ENCODE measurements at places on chromosomes 2 and 18.

DNA sequence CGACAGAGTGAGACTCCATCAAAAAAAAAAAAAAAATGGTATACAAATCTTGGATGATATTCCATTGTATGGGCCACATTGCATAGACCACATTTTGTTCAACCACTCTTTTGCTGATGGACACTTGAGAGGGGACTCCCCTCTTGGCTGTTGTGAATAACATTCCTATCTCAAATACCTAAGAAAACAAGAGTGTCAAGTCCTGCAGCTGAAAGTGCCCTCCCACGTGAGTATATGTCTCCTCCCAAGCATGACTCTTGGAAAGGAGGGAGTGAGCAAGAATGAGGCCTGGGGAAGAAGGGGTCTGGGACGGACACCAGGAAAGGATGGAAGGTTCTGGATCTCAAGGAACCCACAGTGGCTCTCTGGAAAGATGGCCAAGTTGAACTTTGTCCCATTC, 36.0 kb upstream of the NPAS2 start:
- no peak for DNase-seq

DNA sequence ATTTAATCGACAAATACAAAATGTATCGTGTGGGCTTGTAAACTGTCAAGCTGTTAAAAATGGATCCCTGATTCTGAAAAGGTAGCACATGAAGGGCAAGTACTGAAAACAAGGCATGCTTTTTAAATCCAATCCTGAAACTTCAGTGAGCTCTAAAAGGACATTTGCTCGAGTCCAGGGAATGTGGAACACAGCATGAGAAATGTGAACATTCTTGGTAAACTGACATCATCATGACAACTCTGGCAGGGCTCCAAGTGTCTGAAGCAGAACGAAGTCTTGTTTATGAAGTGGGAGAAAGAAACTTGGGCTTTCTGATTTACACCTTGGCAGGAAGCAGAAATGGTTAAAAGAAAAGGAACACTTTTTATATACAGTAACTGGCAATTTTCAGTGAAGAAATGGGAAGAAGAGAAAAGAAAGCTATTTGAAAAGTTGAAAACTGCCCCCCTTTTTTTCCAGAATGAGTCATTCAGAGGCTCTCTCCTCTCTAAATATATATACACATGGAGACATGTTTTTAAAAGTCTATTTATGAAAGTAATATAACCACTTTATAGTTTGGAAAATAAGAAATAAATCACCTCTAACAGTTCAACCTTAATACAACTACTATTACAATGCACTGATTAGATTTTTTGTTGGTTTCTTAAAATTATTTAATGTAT, 120.8 kb downstream of the GAREM1 start:
- no peak for DNase-seq

DNA sequence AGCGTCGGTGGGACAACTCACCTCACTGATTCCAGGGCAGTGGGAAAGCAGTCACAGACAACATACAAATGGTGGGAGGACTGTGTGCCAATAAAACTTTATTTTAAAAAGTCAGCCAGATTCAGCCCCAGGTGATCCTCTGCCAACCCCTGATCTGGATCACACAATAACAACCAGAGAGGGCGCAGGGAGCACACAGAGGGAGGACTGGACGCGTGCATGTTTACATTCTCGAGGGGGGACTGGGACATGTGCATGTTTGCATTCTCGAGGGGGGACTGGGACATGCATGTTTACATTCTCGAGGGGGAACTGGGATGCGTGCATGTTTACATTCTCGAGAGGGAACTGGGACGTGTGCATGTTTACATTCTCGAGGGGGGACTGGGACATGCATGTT, 209.5 kb downstream of the NDUFA10 start:
- DNase-seq, result no peak

DNA sequence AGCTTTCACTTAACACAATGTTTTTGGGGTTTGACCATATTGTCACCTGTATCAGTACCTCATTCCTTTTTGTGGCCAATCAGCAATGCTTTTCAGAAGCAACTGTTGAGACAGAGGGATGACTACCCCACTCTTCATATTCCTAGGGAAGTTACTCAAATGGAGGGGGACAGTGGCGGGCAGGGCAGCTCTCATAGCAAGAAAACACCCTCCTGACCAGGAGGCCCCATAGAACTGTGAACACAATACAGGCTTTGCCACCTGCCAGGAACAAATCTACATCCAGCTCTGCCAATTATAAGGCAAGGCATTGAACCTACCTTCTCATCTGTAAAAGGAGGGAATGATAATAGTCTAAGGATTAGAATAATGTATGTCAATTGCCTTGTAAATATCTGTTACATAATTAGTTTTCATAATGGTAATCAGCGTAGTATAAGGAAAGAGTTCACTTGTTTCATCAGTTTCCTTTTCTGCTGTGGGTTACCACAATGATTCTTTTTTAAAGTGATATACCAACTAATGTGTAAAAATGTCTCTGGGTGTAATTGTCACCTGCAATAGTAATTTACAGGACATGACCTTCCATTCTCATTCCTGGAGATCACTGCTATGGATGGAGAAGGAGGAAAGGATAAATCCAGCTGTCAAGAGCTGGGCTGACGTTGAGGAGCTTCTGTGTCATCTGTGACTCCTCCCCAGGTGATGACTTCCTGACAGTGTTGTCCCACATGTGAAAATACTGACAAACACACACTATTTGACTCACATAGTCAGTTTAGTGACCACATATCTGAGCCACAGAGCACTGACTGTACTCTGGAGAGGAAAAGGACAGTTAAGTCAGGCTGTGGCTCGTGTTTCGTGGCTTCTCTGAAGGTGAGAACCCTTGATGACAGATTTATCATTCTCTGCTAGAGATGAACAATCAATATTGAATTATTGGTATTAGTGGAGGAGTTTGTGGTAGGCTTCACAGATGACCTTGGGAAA, 13.5 kb downstream of the ALPK2 start:
- DNase-seq, result peak; percentile 34

DNA sequence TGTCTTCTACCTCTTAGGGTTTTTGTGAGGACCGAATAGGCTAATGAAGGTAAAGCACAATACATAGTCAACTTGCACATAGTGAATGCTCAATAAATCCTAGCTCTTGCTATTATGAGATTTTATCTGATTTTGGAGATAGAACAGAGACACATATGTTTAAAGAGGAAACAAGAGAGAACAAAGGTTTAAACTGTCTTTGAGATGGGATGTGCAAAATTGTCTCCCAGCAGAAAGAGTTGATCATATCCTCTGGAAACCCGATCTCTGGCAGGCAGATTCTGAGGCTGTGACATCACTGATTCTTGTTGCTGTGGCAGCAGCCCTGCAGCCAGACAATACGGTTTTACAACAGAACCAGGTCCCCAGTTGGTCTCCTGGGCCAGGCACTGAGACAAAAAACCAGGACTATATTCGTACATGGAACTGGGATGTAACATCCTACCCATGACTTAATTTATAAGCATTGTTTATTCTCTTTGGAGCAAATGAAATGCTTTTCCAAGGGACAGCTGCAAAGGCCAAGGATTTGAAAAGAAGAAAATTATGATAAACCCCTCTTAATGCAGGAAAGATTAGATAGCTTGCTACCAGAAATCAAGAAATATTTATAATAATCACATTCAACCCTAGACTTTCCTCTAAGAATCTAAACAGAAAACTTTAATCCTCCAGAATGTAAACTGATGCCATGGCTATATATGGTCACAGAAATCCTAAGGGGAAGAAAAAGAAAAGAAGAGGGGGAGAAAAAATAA, 80.2 kb downstream of the SLC8A1 start:
- DNase-seq, result no peak

DNA sequence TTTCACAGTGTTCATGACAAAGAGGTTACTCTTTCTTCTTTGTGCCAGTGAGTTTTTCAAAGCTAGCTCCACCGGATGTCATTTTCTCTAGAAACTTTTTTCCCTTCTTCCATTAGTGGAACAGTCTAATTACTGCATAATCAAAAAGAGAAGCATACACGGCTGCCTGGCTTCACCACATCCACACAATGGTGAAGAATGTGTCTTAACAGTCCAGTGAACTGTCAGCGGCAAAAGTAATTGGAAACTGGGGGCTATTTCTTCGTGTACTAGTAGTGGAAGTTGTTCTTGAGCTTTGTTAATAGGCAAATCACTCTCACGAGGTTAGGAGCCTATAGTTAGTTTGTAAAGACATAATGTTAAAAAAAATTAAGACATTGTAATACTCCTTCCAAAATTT, 32.9 kb upstream of the PIK3C3 start:
- no peak for DNase-seq

DNA sequence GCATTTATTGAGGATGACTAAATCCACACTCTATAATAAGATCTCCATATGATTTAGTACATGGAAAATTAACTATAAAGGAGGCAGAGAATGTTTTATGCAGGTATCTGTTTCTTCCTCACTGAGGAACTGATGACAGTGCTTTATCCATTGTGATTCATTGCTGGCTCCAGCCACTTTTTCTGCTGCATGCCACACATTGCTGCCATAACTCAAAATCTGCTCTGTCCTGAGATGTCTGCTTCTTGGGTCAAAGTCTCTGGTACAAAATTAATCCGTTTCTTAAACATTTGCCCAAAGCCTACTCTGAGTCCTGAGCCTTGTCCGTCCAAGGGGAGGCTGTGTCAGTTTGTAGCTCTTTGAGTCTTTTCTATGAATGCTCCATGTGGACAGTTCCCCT, 15.5 kb upstream of the ARHGAP28 start:
- no peak for DNase-seq

Measured in activated gamma-delta T cell treated with Interleukin-2 at 50 U/mL for 16 hours (primary cell).